Fibroblast of skin of left quadriceps (primary cell): ENCODE measurements at places on chromosomes 3 and 15.

DNA sequence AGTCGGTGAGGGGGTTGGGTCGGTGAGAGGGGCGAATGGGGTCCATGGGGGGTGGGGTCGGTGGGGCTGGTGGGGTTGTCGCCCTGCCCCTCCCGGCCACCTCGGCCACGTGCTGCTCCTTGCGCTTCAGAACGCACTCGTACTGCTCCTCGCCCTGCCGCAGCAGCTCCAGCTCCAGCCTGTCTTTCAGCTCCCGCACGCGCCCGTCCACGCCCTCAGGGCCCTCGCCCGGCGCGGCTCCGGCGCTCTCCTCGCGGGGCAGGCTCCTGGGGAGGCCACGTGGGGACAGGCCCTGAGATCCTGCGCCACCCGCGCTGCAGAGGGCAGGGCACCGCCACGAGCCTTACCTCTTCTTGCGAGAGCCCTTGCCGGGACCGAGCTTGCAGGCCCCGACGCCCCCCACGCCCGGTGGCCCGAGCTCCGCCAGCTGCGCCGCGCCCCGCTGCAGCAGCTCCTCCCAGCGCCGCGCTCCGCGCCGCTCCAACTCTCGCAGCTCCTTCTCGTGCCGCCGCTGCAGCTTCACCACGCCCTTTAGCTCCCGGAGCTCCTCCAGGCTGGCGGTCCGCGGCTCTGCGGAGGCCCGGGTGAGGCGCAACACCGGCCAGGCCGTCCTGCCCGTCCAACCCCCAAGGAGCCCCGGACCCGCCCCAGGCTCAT is 8.2 kb upstream of the ANKRD63 start:
- DNase-seq: peak; percentile 16

DNA sequence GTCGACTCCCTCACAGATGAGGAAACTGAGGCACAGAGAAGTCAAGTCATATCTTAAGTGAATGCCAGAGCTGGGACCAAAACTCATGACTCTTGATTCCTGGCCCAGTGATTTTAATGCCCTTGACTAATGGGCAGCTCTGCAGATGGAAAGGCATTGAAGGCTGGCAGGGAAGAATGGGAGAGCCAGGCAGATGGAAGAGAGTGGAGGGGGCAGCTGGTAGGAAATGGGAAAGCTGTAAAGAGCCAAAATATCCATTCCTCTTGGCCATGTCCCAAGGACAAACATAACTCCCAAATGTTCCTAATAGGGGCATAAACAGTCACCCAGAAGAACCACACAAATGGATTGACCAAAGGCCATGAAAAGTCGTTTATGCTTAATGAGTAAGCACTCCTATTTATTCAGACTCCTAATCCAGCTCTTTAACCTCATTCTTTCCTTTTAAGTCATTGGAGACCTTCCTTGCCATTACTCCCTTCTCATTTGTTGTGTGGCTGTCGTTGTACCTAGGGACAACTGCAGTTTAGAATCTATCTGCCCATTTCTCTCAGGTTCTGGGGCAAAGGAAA is 330.5 kb upstream of the ROPN1 start:
- no peak for DNase-seq

DNA sequence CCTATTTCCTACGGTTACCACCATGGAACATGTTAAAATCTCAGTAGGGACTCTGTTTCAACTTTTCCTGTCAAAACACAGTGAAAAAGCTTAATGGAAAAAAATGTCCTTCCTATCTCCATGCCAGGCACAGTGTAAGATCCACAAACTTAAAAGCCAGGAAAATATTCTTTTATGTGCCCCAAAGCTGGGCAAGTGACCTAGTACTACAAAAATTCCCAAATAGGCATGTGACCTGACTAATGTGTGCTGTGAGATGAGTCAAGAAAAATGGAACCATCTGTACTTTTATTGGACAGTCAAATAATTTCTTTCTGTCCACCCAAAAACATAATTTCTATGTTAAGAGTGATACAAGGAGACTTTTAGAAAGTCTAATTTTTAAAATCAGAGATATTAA is 406.0 kb downstream of the ZBTB20 start:
- DNase-seq: no peak

DNA sequence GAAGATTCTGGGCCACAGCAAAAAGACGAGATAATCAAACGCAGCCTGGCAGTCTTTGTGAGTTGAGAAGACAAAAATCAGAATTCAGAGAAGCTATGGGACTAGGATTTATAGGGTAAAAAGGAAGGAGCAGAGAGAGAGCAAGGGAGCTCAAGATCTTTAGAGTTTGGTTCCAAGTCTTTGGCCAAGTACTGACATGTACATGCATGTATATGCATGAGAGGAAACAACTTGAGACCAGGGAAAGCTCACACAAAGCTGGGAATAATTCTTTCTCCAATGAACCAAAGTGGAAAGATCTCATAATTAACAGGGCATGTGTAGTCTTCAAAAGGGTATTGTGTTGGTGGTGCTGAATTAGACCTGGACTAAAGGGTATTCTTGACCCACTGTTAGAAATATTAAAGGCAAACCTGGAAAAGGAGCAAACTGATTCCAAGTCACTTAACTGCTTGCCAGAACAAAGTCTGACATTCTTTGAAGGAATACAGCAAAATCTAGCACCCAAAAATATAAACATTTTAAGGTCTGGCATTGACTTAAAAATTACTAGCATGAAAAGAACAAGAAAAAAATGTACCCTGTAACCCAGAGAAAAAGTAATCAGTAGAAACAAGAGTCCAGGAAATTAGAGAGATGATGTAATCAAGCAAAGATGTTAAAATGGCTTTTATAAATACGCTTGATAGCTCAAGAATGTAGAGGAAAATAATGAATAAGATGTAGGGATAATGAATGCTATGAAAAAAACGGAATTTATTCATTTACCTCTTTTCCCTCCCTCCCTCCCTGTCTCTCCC is 226.0 kb upstream of the CGNL1 start:
- no peak for DNase-seq

DNA sequence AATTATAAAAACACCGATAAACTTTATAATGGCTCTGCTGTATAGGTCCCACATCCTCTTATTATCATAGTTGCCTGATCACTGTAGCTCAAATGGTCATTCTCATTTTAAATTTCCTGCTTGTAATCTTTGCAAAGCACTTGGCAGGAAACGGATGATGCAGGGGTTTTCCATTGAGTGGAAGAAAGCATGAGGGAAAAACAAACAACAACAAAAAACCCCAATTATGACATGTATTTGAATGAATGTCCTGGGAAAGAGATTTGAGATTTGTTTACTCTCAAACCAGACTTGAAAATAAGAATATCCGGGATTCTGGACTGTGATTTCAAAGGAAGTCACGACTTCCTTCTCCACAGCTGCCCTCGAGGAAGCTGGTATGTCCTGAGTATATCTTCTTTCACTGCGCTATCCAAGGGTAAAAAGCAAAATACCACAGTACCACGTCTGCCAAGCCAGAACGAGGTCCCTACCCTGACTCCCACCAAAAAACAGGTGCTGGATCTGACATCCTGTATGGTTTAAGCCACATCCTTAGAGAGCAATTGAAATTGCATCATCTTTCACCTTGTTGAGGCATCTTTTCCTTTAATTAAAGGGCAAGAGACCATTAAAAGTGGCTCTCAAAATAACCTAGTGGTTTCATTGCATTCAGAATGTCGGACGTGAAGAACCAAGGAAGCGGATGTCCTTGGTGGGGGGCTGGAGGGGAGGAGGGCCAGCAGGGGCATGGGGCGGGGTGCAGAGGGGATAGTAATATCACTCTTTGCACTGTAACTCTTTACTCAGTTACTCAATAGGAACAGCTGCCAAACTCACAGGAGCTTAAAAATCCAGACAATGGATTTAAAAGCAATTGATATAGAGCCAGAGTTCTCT is 13.5 kb upstream of the TIPIN start:
- no peak for DNase-seq

- DNase-seq: no peak
Observed at GRCh38 chr3:128084675-128085021, 32.4 kb downstream of the SEC61A1 start.

- DNase-seq: peak; percentile 44
Observed at GRCh38 chr3:12345141-12345561, 56.3 kb downstream of the PPARG start.

DNA sequence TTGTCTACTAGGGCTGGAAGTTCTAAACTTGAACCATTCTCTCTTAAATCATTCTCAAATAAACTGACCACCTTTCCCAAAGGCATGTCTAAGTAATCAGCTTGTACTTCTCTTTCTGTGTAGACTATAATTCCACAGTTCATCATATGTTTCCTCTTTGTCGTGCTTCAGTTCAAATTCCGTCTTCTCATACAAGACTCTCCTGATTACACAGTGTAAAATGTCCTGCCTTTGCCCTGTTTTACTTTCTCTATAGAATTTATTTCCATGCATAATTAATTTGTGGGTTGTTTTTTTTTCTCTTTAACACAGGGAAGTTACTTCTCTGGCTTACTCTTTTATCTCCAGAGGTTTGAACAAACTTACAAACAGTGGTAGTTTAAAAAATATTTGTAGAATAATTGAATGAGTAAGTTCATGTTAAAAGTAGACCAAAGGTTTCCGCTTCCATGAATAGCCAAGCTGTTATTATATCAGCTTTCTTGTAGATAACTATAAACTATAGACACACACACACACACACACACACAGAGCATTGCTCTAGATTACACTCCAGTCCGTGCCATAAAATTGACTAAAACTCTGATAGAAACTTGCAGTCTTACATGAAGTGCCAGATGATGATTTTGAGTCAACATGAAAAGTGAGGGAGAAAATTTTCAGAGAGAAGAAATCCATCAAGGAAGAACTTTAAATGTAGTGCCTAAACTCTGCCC is 119.0 kb downstream of the SUCNR1 start:
- no peak for DNase-seq

DNA sequence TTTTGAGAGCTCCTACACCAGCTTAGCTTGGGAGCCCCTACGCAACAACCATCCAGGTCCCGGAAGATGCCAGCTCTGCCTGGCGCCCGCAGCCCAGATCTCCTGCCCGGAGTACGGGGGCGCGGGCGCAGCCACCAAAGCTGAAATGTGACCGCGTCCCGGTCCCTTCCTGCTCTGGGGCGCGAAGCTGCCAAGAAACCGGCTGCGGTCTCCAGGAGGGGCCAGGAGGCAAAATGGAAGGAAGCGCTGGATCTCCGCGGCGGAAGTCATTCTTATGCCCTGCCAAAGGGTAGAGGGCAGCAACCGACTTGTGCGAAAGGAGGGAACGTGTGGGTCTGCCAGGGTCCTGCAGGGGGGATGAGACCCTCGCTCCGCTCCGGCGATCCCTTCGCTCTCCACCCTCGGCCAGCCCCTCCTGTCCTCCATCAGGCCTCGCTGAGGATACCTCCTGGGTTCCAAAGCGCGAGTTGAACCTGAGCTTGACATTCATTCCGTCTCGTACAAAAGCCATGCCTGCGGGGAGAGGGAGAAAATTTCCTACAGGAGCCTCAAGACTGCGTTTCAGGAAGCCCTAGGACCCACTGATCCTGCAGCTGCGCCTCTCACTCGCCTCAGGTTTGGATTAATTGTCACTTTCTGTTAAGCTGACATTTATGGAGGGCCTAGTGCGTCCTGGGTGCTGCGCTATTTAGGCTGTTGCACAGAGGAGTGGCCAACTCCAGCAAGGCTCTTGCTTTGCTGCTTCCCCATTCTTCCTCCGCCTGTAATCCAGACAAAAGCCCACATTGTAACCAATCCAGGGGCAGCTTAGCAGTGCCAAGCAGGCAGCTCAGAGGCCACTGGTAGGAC is 98.3 kb upstream of the VGLL3 start:
- peak; percentile 69 for DNase-seq

GRCh38 chr15:49644364-49644794 is 23.5 kb downstream of the DTWD1 start:
- no peak for DNase-seq

DNA sequence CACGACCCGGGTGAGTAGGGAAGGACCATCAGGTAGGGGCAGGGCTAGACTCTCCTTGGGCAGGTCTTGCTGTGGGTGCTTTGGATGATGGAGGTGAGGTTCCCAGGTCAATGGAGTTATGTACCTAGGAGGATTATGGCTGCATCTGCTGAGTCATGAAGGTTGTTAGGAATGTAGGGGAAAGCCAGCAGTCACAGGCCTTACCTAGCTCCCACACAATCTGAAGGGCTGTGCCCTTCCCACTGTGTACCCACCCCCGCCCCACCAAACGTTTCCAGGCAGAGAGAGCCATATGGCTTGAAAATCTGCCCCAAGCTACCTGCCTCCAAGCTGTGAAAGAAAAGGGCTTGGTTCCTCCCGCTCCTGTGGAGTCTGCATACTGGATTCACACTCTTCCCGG is 573.4 kb upstream of the DPPA4 start:
- DNase-seq: no peak

DNA sequence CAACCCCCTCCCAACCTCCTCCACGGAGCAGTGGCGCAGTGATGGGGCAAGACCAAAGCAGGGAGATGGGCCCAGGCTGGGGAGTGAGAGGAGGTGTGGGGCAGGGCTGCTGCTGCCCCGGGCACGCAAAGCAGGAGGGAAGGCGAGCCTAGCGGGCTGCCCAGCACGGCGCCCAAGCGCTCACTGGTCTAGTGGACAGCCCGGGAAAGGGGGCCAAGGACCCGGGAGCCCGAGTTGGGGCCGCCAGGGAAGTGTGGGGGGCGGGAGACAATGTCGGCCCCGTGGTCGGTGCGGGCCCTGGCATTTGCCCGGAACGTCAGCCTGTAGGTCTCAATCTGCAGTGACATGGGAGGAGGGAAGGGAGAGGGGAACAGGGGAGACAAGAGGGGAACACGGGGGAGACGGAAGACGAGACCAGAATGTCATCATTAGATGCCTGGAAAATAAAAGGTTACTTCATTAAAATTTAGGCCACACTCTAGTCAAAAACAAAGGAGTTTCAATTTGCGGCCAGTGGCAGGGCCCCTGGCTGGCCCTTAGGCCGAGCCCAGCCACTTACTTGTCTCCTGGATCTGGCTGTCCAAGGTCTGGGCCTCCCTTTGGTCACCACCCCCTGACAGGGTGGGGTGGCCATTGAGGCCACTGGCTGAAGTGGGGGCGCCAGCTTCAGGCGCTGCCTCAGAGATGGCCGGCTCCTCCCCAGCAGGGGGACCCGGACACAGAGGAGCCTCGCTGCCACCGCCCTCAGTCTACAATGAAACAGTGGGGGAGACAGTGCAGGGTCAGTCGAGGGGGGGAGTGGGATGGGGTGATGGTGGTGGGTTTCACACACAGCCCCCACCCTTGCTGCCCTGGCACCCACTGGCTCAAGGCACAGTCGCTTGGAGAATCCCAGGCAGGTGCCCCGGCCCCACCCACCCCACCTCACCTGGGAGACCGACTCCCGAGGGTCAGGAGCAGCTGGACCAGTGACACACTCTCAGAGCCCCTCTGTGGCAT is 50.0 kb downstream of the DHX30 start:
- no peak for DNase-seq

DNA sequence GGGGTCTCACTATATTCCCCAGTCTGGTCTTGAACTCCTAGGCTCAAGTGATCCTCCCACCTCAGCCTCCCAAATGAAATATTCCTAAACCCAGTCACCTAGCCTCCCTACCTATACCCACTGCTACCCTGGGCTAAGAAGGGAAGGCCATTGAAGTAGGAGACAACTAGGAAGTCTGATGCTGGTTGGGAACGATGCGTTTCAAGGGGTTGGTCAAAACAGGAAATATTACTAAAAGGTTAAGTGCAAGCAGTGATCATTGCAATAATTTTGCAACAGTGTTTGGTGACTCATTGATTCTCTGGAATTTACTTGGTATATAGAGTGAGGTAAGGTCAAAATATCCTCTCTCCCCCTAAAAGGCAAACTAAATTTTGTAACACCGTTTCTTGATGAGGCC is 4.6 kb upstream of the UQCRC1 start:
- peak; percentile 56 for DNase-seq
